ENCODE measurements at places on chromosomes 2 and 18.

- DNase-seq = peak; percentile 11
Measured at GRCh38 chr18:63974991-63975390, 5.1 kb downstream of the SERPINB8 start.

GRCh38 chr2:232030229-232030628 is 68.7 kb downstream of the DIS3L2 start:
- DNase-seq = no peak

DNA sequence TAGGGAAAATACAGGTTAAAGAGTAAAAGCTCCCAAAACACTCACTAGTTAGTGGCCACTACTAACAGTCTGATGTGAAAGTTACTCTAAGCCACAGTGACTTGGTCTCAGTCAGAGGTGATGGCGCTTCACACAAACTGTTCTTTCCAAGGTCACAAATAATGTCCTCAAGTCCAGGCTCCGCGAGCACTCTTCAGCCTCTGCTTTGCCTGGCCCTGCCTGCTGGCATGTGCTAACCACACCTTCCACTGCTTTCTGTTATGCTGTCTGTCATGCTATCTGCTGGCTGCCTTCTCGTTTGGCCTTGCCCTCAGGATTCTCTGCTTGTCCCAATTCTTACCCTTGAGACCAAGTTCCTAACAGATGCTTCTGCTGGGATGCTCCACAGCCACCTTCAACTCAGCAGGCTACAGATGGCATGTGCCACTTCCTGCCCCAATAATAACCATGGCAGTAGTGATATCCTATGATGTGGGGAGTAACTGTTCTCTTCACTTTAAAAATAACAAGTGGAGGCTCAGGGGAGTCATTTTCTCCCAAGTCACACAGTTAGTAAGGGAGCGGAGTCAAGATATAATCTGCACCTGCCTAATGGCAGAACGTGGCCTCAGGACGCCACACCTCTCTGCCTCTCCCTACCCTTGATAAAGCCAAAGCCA is 75.7 kb downstream of the ZAP70 start:
- DNase-seq = no peak

- no peak for DNase-seq
Measured at GRCh38 chr2:213816583-213816982, 532.3 kb downstream of the SPAG16 start.

- no peak for DNase-seq
Measured at GRCh38 chr2:179999000-179999399, 8.1 kb downstream of the CWC22 start.

DNA sequence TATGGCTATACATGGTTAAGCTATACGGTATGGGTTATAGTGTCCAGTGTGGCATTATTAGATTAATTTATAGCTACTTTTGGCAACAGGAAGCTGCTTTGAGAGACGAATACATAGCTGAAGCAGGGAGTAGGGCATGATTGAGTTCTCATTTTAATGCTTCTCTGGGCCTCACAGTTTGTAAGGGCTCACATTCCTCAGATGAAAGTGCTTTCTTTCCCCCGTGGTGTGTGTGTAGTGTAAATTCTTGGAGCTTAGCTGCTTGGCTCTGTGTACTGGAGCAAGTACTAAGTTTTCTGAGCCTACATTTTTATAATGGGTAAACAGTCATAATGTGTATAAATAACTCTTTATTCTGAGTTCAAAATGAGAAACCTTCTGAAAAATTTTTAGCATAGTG is 173.7 kb downstream of the PTPRM start:
- DNase-seq = no peak

GRCh38 chr2:100265226-100265625 is 57.1 kb downstream of the LONRF2 start:
- DNase-seq = no peak

GRCh38 chr18:22433956-22434355 is 16.2 kb upstream of the CTAGE1 start:
- DNase-seq = no peak

- DNase-seq = no peak
Measured at GRCh38 chr18:70291295-70291574, 2.4 kb downstream of the SOCS6 start.

GRCh38 chr2:127449414-127449813 is 31.2 kb downstream of the PROC start:
- DNase-seq = no peak

DNA sequence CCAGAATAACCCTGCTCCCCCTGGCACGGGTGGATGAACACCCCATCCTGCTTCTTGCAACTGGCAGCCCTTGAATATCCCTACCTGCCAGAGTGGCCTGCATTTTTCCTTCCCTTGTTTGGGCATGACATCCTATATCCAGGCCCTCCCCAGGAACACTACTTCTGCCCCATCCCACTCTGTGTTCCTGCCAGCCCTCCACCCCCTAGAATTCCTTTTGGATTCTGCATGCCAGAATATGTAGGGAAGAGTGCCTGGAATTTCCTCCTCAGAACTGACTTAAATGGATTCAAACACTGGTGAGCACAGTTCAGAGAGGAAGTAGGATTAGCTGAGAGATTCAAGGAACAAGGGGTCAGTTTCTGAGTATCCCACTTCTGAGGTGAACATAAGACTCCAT is 123.5 kb upstream of the PELI1 start:
- no peak for DNase-seq
